ENCODE measurements at places on chromosomes 5 and 9. TPM values are rescaled to one million over a fixed set of nuclear protein-coding genes. Genes with fewer than 3 reads are reported as not detected.
A peak's percentile ranks its signal among the peaks of the same experiment; 100 is the strongest.

POLR1E gene
- total RNA-seq, result 20.5 TPM

SKP2 gene
- total RNA-seq, result 28.9 TPM

PTCD2 gene
- 9.4 TPM for total RNA-seq

GNAQ gene
- total RNA-seq, result 65.9 TPM

RASGEF1C gene
- total RNA-seq, result not detected

ZNF366 gene
- total RNA-seq, result not detected

IGIP gene
- 4.1 TPM for total RNA-seq

FCN2 gene
- not detected for total RNA-seq

ZNF454 gene
- 1.6 TPM for total RNA-seq

UGT3A1 gene
- not detected for total RNA-seq

DNA sequence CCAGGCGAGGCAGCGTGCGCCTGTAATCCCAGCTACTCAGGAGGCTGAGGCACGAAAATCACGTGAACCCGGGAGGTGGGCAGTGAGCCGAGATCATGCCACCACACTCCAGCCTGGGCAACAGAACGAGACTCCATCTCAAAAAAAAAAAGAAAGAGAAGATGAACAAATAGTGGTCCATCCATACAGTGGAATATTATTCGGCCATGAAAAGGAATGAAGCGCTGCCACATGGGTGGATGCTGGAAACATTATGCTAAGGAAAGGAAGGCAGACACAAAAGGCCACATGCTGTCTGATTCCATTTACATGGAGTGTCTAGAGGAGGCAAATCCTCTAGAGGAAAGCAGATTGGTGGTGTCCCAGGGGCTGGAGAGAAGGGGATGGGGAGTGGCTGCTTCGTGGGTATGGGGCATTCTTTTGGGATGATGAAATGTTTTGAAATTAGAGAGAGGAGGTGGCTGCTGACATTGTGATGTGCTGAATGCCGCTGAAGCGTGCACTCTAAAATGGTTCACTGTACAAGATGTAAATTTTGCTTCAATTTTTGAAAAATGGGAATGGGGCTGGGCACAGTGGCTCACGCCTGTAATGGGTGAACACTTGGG is 17.0 kb downstream of the PLPP7 start:
- no peaks in the 10 kb centered on the region for H3K4me1 ChIP-seq
- H3K27me3 ChIP-seq, result peaks cover 3% of the 10 kb centered on the region
- no peak overlapping the region for H3K27ac ChIP-seq
- no peak for DNase-seq

GRCh38 chr9:87379300-87379699 is 118.4 kb upstream of the DAPK1 start:
- no peak overlapping the region for H3K4me3 ChIP-seq
- no peaks in the 10 kb centered on the region for H3K27me3 ChIP-seq
- H3K4me1 ChIP-seq, result peaks cover 82% of the 10 kb centered on the region
- DNase-seq, result no peak
- H3K36me3 ChIP-seq, result no peaks in the 10 kb centered on the region

DNA sequence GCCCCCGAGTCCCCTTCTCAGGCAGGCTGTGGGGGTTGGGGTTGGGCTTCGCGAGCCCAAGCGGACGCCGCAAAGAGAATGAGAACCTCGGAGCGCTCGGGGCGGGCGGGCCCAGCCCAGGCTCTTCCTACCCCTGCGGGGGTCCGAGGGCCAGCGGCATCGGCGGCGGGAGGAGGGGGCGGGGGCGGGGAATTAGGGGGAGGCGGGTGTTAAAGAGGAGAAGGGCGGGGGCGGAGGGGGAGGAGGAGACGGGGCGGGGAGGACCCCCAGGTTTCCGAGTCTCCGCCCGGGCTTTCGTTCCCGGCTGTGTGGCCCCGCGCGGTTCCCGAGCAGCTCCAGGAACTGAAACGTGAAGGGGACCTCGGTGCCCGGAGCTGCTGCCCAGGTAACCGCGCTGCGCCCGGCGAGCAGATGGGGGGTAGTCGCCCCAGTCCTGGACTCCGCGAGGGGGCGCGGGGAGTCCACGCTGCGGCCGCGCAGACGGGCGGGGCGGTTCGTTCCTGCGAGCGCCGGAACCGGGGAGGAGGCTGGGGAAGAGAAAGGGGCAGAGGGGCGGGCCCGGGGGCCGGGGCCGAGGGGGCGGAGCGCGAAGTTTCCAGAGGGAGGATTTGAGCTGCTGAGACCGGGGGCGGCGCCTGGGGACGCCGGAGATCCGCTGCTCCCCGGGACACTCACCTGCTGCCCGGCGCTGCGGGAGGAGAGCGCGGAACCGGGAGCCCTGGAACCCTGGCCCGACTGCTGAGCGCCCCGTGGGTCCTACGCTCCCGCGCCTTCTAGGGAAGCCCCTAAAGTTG is 38.4 kb upstream of the PLEKHG4B start:
- H3K36me3 ChIP-seq, result no peaks in the 10 kb centered on the region
- no peak for DNase-seq
- no peak overlapping the region for H3K27ac ChIP-seq

GRCh38 chr5:168752012-168752411 is 172.8 kb upstream of the PANK3 start:
- H3K27ac ChIP-seq, result no peak overlapping the region
- H3K4me3 ChIP-seq, result no peak overlapping the region
- DNase-seq, result no peak

DNA sequence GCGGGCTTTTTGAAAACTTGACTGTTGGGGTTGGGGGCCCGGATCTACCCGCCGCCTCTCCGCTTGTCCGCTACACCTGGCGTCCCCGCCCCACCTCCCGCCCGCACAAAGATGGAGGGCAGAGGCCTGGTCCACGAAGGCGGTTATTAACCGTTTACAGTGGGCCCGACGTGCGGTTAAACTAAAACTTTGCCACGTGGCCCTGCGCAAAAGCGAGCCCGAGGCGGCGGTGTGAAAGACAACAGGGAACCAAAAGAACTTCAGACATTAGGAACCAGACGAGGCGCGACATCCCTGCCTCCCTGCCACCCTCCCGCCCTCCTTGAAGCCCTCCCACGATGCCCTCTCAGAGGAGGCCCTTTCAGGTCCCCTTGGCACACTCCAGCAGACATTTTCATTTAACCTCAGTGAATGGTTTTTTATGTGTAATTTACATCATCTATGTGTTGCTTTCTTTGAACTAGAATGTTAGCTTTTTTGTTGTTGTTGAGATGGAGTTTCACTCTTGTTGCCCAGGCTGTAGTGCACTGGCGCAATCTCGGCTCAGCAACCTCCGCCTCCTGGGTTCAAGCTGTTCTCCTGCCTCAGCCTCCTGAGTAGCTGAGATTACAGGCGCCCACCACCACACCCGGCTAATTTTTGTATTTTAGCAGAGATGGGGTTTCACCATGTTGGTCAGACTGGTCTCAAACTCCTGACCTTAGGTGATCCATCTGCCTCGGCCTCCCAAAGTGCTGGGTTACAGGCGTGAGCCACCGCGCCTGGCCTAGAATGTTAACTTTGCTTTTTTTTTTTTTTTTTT is 999 bp upstream of the HNRNPA0 start:
- H3K27ac ChIP-seq, result peak overlapping the region; percentile 100
- H3K27me3 ChIP-seq, result peaks cover 30% of the 10 kb centered on the region
- no peak for DNase-seq
- H3K4me3 ChIP-seq, result peak overlapping the region; percentile 99
- peaks cover 19% of the 10 kb centered on the region for H3K4me1 ChIP-seq
- H3K36me3 ChIP-seq, result peaks cover 14% of the 10 kb centered on the region

GRCh38 chr5:172881691-172882370 is 47.8 kb downstream of the ERGIC1 start:
- no peak for DNase-seq
- H3K27me3 ChIP-seq, result no peaks in the 10 kb centered on the region
- H3K27ac ChIP-seq, result peak overlapping the region; percentile 81
- peaks cover 39% of the 10 kb centered on the region for H3K4me1 ChIP-seq
- H3K36me3 ChIP-seq, result peaks cover 12% of the 10 kb centered on the region

DNA sequence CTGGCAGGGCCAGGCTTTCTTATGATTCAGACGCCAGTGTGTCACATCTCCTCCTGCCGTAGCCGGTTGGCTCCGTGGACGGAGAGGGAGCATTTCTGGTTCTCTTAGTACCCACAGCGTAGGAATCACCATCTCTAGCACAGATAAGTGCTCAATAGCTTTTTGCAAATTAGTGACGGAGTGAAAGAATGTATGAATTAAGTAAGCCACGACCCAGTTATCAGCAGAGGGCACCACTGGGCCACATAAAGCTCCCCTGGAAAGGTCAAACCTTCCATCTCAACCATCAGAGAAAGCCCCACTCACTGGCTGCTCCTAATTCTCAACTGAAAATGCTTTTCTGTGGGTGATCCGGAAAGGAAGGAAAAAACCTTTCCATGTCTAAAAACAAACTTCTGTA is 317.0 kb upstream of the ADCY2 start:
- no peak for DNase-seq
- no peaks in the 10 kb centered on the region for H3K27me3 ChIP-seq
- no peaks in the 10 kb centered on the region for H3K36me3 ChIP-seq
- no peak overlapping the region for H3K4me3 ChIP-seq

GRCh38 chr5:36690041-36690961 is 83.9 kb downstream of the SLC1A3 start:
- peak; percentile 90 for DNase-seq
- peak overlapping the region; percentile 74 for H3K27ac ChIP-seq

- peaks cover 61% of the 10 kb centered on the region for H3K4me1 ChIP-seq
- H3K4me3 ChIP-seq, result peak within 1 kb of the TSS; percentile 98
- no peaks in the 10 kb centered on the region for H3K27me3 ChIP-seq
- DNase-seq, result peak; percentile 89
- no peaks in the 10 kb centered on the region for H3K36me3 ChIP-seq
- peak within 1 kb of the TSS; percentile 98 for H3K27ac ChIP-seq
These were observed at the start of gene ABL1 for GRCh38 chr9:130834371-130835336. Gene ABL1, plus strand, starts transcription at chr9:130835254. Its CDS starts 193 bp downstream, at chr9:130835447.

GRCh38 chr5:127754706-127755105 is 51.5 kb downstream of the CCDC192 start:
- DNase-seq, result no peak
- no peaks in the 10 kb centered on the region for H3K27me3 ChIP-seq
- H3K36me3 ChIP-seq, result no peaks in the 10 kb centered on the region
- H3K4me3 ChIP-seq, result no peak overlapping the region
- peaks cover 23% of the 10 kb centered on the region for H3K4me1 ChIP-seq

GRCh38 chr5:94891972-94892371 is 273.5 kb downstream of the SLF1 start:
- H3K27ac ChIP-seq, result no peak overlapping the region
- no peak overlapping the region for H3K4me3 ChIP-seq
- no peak for DNase-seq
- no peaks in the 10 kb centered on the region for H3K36me3 ChIP-seq

DNA sequence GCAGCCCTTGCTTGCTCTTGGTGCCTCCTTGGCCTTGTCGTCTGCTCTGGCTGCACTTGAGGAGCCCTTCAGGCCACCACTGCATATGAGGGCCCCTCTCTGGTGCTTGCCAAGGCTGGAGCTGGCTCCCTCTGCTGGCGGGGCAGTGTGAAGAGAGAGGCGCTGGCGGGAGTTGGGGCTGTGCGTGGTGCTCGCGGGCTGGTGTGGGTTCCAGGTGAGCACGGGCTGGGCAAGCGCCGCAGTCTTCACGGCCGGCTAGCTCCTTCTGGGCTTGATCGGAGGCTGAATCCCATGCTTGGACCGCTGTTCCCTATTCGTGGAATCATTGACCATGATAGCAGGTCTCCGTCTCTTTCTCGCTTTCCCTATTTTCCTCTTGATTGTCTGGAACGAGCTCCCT is 56.5 kb downstream of the XRCC4 start:
- no peak overlapping the region for H3K27ac ChIP-seq
- no peaks in the 10 kb centered on the region for H3K27me3 ChIP-seq
- H3K4me1 ChIP-seq, result peaks cover 6% of the 10 kb centered on the region
- peak; percentile 81 for DNase-seq
- peaks cover 14% of the 10 kb centered on the region for H3K36me3 ChIP-seq

DNA sequence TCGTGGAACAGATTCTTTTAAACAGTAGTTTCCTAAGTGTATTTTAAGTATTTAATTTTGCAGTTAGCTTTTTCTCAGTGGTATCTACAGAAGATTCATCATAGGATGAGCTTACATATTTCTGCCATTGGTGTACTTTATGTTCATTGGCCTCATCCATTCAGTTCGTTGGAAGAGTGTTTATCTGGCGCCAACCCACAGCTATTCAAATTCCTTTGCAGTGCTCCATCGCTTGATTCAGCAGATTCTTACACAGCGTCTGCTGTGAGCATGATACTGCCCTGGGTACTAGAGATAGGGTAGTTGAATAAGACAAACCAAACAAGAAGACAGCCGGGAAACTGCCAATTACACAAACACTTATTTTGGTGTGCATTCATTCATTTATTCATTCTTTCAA is 55.1 kb downstream of the NUP214 start:
- H3K27me3 ChIP-seq, result no peaks in the 10 kb centered on the region
- peaks cover 23% of the 10 kb centered on the region for H3K4me1 ChIP-seq
- peaks cover 29% of the 10 kb centered on the region for H3K36me3 ChIP-seq
- no peak overlapping the region for H3K4me3 ChIP-seq
- H3K27ac ChIP-seq, result peak overlapping the region; percentile 36
- no peak for DNase-seq

DNA sequence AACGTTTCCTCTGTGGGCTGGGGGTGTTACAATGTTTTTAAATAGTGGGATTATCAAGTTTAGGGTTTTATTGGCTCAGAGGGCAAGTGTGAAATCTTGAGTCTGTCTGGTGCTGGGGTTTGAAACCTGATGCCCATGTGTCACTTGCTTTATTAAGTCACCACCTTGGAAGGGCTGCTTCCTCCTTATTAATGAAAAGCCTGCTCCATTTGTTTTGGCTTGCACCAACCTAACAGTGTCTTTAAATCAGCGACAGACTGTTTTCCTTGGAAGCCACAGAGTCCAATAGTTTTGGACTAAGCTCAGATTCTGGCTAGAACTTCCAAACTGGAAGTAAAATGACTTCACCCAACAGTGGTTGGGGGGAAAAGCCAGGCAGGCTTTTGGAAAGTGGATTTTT is 10.7 kb upstream of the PALM2AKAP2 start:
- no peak for DNase-seq
- peak overlapping the region; percentile 32 for H3K27ac ChIP-seq
- no peaks in the 10 kb centered on the region for H3K36me3 ChIP-seq
- no peaks in the 10 kb centered on the region for H3K27me3 ChIP-seq
- no peak overlapping the region for H3K4me3 ChIP-seq
- peaks cover 54% of the 10 kb centered on the region for H3K4me1 ChIP-seq

- H3K27ac ChIP-seq, result no peak overlapping the region
- no peak for DNase-seq
- no peak overlapping the region for H3K4me3 ChIP-seq
- no peaks in the 10 kb centered on the region for H3K27me3 ChIP-seq
- H3K4me1 ChIP-seq, result peaks cover 15% of the 10 kb centered on the region
These were observed 606.7 kb downstream of the PSAT1 start for GRCh38 chr9:78903581-78903980.

All from osteocyte (in vitro differentiated cells).